ENCODE measurements at places on chromosomes 6 and 20.

- DNase-seq, result no peak
These were observed 50.6 kb upstream of the EXOC2 start for GRCh38 chr6:743320-744096.

GRCh38 chr6:90859612-90860011, 272.7 kb upstream of the MAP3K7 start:
- no peak for DNase-seq

GRCh38 chr20:40565001-40565681, 123.9 kb downstream of the MAFB start:
- no peak for DNase-seq

DNA sequence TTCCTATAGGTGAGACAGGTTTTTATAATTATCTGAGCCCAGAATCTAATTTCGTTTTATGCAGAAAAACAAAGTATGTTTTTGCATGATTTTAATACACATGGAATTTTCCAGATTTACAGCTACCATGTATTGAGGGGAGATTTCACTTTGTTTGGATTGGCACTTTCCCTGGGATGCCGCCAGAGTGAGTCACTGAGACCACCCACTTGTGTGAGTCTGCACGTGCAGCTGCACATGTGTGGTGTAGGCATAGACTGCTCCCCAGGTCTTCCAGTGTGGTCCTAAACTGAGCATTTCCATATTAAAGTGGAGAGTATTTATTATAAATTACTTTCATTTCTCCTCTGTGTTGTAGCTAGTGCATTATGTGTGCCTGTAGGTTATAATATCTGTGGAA, 186.8 kb downstream of the UBE3D start:
- no peak for DNase-seq

DNA sequence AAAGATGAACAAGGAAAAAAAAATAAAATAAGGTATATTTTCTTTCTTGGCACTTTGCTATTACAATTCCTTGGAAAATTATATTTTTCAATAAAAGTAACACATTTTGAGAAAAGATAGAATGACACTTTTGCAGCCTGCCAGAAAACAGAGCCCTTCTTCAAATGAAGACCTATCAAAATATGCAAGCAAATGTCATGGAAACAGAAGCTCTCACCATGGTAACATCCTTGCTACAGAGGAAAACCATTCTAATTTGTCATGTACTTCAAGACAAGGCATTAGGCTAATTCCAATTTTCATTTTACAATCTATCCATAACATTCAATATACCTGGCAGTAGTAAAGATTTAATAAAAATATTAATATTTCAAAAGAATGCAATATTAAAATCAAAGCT, 177.9 kb downstream of the RNGTT start:
- no peak for DNase-seq

DNA sequence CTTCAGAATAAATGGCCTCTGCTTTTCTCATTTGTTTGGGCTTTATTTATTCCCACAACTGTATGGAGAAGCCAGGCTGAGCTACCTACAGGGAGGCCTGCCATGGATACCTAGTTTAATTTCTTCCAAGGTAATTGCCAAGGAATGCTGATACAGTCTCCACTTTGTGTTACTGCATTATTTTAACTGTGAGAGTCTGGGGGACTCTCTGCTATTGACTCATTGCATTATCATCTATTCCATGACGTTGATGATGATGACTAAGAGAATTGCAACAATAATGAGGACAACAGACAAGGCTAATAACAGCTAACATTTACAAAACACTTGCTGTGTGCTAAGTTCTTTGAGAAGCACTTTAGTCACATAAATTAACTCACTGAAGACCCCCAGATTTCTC, 88.3 kb upstream of the COL21A1 start:
- DNase-seq, result no peak

- no peak for DNase-seq
These were observed 165.8 kb upstream of the CITED2 start for GRCh38 chr6:139540276-139540675.

DNA sequence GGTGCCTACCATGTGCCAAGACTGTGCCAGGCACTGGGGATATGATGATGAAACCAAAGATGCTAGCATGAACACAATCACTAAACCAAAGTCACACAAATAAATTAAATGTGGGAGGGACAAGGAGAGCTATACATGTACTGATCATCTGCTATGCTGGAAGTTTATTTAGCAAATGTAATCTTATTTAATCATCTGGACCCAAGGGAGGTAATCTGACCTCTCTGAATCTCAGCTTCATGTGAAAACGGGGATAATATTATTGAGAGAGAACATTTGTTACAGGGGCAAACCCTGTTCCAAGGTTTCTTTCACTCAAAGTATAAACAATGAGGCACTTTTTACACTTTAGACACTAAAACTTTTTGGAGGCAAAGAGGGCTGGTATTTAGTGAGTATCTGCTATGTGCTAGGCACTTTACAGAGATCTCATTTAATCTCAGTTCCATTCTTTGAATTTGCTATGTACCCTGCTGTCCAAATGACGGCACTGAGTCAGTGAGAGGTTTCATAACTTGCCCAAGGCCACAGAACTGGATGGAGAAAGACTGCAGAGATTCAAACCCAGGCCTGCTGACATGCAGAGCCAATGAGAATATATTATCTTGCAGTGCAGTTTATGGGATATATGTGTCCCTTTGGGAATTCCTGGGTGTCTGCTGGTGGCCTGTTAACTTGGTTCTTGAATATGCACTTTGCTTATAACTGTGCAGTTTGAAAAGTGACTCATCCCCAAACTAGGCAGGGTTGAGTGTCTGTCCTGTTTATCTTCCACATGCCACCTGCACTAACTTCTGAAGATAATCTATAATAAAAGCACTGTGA, 3.3 kb upstream of the ASXL1 start:
- DNase-seq, result no peak

DNA sequence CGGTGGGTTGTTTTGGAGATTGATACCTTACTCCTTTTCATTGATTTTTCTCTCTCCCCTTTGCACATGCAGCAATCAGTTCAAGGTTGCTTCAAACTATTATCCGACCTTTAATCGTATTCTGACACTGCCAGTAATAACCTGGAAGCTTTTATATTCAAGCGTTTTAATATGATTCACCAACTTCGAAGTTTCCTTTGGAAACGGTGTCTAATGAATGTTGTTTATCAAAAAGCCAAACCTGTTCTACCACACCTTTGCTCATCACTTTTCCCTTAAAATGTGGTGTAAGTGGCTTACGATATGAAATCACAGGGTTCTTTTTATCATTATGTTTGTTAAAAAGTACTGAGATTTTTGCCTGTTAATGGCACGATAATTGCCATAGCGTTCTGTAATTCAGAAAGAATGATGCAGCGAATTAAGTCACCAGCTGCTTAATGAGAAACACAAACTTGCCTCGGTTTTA, 660 bp downstream of the STXBP5 start:
- DNase-seq, result no peak

- DNase-seq, result no peak
These were observed 61.4 kb upstream of the LOC128125822 start for GRCh38 chr6:63510849-63511248.

GRCh38 chr6:125587666-125588632, 161.5 kb upstream of the HEY2 start:
- no peak for DNase-seq

DNA sequence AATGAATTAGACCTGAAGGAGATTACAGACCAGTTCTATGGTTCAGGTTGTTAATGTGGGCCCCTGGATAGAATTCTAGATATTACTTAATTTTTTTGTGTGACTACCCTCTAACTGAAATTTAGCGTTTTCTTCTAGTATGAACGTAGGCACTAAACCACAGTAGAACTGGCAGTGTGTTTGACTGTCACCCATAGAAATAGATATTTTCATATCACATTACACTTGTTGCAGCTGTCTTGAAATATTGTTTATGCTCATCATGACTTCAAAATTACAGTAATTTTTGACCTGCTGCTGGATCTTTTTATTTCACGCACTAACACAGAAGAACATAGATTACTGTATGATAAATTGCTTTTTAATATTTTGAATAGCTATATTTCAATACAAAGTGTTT, 31.6 kb downstream of the E2F3 start:
- no peak for DNase-seq

DNA sequence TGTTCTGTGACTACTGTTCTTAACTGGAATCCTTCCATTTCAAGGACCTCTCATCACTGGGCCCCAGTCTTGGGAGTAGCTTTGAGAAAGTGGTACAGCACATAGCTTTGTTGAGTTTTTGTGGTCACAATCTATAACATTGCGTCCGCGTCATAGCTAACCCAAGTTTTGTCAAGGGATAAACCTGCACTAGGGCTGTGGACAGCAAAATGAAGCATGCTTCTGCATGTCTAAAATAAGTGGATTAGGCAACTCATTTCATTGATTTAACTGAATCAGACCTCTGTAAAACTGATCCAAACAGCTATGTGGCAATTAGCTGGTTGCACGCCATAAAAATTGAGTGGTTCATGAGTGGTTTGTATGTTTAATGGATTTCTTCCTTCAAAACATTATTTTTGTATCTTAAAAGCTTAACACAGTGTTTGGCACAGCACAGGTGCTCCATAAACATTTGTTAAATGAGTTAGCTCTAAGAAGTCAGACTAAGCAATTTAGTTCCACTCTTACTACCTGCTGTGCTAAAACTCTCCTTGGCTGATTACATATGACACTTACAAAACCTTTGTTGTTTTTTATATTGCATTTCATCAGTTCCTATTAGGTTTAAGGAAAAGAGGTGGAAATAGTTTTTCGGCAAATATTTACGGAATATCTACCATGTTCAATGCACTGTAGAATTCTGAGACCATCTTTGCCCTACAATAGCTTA, 160.3 kb upstream of the ATXN1 start:
- DNase-seq, result no peak

DNA sequence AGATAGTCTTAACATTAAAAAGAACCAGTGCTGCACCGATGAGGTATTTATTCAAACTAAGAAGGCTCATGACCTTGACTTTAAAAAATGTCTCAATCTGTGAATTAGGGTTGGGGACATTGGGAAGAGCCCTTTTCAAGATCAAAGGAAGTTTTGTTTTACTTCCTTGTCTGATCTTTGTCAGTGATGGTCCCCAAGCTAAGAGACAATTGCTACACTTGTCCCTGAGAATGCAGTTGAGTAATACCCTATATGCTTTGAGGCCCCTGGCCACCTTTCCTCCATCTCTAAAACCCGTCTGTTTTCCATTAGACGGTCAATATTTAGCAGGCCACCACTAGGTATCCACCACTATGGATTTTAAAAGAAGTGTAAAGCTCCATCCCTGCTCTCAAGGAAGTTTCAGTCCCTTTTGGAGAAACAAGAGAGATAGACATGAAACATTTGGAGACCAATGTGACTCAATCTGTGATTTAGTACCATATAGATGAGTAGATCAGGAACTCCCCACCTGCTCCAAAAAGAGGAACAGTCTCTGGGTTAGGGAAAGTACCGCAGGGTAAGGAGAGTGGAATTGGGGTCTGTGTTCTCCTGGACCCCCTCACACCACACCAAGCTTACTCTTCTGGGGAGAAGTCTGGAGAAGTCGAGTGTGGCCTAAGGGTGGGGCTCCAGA, 99.1 kb upstream of the ISM1 start:
- no peak for DNase-seq

GRCh38 chr6:168585441-168585840, 144.5 kb downstream of the SMOC2 start:
- DNase-seq, result no peak

- no peak for DNase-seq
These were observed 5.0 kb downstream of the ID4 start for GRCh38 chr6:19842030-19842615.

- DNase-seq, result no peak
These were observed 124.1 kb downstream of the PRKN start for GRCh38 chr6:162603231-162604015.

DNA sequence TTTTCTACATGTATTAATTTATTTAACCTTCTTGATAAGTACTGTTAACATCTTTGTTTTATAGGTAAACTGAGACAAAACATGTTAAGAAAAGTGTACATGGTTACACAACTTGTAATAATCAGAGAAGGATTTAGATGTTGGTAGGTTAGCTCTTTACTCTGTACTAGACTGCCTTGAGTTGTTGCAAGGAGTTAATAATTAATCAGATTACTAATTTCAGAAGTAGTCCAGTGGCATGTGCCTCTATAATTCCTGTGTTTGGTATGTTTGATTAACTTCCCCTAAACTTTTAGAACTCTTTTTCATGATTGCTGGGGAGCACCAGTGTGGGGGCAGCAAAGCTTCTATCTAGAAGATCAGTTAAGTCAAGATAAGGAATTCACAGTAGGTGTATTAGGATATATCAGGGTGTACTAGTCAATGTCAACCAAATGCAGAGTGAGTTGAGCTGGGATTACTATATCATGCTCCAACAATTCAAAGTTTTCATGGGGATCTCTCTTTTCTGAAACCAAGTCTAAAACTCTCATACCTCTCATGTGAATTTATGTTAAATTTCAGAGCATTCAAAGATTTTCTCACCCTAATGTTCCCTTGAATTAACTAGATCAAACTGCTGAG, 129.7 kb upstream of the AHI1 start:
- DNase-seq, result no peak
